ENCODE measurements at places on chromosomes 2 and 18. TPM values are rescaled to one million over a fixed set of nuclear protein-coding genes. Genes with fewer than 3 reads are reported as not detected.

The TMX3 gene
- total RNA-seq = 42.0 TPM

DNA sequence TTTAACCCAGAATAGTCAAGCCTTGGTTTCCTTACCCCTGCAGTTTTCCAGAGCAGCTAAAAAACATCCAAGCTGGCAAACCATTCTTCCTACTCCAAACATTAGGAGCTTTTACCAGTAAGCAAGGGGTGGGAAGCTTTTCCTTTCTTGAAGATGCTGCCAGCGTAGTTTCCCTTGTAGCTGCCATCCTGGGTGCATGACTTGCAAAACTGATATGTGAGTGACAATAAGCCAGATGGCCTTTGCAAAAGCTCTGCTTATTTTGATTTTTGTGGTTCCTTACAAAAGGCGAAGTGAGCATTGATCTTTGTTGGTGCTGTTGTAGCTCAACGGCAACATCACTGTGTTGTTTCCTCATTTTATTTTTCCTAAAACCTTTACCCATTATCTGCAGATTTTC, 138.8 kb downstream of the WDSUB1 start:
- H3K27ac ChIP-seq = peak overlapping the region; percentile 80
- H3K4me1 ChIP-seq = peaks cover 16% of the 10 kb centered on the region
- peaks cover 25% of the 10 kb centered on the region for H3K36me3 ChIP-seq
- no peak for DNase-seq
- H3K27me3 ChIP-seq = no peaks in the 10 kb centered on the region

DNA sequence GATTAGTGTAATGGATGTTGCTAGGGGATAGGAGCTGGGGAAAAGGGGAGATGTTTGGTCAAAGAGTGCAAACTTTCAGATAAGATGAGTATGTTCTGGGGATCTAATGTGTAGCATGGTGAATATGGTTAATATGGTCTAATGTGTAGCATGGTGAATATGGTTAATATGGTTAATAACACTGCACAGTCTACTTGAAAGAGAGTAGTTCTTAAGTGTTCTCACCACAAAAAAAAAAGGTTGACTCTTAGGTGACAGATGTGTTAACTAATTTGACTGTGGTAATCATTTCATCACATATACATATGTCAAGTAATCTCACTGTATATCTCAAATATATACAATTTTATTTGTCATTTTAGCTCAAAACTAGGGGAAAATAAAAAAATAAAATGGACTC, 121.3 kb upstream of the CD226 start:
- no peaks in the 10 kb centered on the region for H3K27me3 ChIP-seq
- H3K27ac ChIP-seq = no peak overlapping the region
- H3K4me3 ChIP-seq = no peak overlapping the region

DNA sequence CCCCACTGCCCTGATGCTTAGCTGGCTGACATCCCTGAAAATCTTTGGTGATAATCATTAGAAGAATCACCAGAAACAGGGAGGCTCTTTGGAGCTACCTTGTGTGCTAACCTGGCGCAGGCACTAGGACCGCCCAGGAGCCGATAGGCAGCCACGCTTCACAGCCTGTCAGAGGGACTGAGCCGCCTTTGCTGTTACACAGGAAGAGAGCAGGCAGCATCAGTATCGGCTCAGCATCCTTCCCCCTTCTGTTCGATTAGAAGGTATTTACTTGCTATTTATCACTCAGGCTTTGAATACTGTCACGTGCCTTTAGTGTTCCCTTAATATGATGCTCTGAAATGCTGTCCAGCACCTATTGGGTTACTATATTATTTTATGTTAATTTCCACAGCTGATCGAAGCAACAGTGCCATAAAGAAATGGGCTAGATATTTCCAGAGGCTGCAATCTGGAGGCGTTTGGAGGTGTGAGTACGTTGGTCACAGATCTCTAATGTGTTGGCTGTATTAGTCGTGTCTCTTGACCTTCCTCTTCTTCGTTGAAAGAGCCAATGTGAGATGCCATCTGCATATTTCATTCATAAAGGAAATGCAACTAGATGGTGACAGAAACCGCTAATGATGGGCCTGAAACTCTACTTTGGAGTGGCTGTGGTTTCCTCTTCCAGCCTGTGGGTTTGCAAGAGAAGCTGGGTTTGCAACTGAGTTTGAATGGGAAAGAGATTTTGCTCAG, 110.4 kb upstream of the RAB27B start:
- peaks cover 8% of the 10 kb centered on the region for H3K4me1 ChIP-seq
- H3K27me3 ChIP-seq = peaks cover 11% of the 10 kb centered on the region
- H3K4me3 ChIP-seq = peak overlapping the region; percentile 38
- no peak for DNase-seq
- no peak overlapping the region for H3K27ac ChIP-seq

GRCh38 chr2:110820128-110820527, 87.8 kb downstream of the ACOXL start:
- peaks cover 18% of the 10 kb centered on the region for H3K27me3 ChIP-seq
- no peak for DNase-seq
- no peaks in the 10 kb centered on the region for H3K4me1 ChIP-seq
- no peak overlapping the region for H3K27ac ChIP-seq

- no peak overlapping the region for H3K4me3 ChIP-seq
- no peaks in the 10 kb centered on the region for H3K36me3 ChIP-seq
- DNase-seq = no peak
- H3K4me1 ChIP-seq = peaks cover 63% of the 10 kb centered on the region
- H3K27ac ChIP-seq = peak overlapping the region; percentile 74
Measured at GRCh38 chr2:239226677-239227581, 173.9 kb downstream of the HDAC4 start.

The CHRND gene
- 0.60 TPM for total RNA-seq

DNA sequence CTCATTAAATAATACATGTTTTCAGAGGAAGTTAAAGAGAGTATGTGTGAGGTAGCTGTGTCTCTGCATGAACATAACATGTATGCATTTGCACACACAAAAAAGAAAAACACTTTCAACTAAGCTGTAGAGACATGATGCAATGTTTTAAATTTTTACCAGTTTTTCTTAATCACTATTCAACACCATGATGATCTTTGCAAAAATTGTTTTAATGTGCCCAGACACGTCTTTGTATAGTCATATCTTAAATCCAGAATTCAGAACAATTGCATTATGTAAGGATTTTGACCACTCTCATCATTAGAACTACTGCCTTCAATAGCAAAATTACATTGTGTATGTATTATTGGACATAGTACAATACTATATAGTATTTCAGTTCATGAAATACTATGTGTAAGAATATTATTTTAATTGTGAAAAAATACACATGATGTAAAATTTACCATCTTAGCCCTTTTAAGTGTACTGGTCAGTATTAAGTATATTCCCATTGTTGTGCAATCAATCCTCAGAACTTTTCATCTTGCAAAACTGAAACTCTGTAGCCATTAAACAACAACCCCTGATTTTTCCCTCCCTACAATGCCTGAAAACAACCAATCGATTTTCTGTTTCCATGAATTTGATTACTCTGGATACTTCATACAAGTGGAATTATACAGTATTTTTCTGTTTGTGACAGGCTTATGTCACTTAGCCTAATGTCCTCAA, 104.5 kb upstream of the ACVR2A start:
- DNase-seq = no peak
- no peaks in the 10 kb centered on the region for H3K4me1 ChIP-seq
- H3K27ac ChIP-seq = no peak overlapping the region

DNA sequence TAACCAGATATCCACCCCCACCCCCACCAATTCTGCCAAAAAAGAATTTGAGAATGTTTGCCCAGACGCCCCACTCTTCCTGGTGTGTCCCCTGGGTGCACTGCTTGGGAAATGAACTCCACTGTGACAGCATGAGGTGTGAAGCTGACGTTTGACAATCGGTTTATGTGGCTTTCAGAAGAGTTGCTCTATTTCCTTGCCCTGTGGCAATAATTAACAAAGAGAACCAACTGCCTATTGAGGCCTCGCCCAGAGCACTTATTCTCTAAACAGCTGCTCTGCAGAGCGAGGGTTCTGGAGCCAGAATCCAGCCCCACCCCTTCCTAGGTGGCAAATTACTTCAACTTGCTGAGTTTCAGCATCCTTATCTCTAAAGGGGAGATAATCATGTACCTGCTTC, 115.8 kb upstream of the SIX3 start:
- no peak overlapping the region for H3K4me3 ChIP-seq
- no peaks in the 10 kb centered on the region for H3K36me3 ChIP-seq
- no peak overlapping the region for H3K27ac ChIP-seq
- peaks cover 20% of the 10 kb centered on the region for H3K27me3 ChIP-seq

- H3K27me3 ChIP-seq = peaks cover 4% of the 10 kb centered on the region
- H3K27ac ChIP-seq = no peak overlapping the region
- H3K4me1 ChIP-seq = peaks cover 14% of the 10 kb centered on the region
- no peak for DNase-seq
Measured at GRCh38 chr2:217467331-217467730, 535.5 kb downstream of the TNS1 start.

GRCh38 chr2:166516712-166517303, 22.8 kb upstream of the SCN7A start:
- H3K4me1 ChIP-seq = no peaks in the 10 kb centered on the region
- no peak overlapping the region for H3K4me3 ChIP-seq
- no peak overlapping the region for H3K27ac ChIP-seq
- no peaks in the 10 kb centered on the region for H3K36me3 ChIP-seq
- no peaks in the 10 kb centered on the region for H3K27me3 ChIP-seq

The TTR gene
- 3,458 TPM for total RNA-seq

The SPC25 gene
- total RNA-seq = 25.2 TPM

Measured in type B pancreatic cell (in vitro differentiated cells).